Dorsolateral prefrontal cortex (tissue), 122 donors: ENCODE measurements at places on chromosomes 3 and 15.

GRCh38 chr15:63611177-63611576, 14.0 kb downstream of the FBXL22 start:
- no peak for DNase-seq

DNA sequence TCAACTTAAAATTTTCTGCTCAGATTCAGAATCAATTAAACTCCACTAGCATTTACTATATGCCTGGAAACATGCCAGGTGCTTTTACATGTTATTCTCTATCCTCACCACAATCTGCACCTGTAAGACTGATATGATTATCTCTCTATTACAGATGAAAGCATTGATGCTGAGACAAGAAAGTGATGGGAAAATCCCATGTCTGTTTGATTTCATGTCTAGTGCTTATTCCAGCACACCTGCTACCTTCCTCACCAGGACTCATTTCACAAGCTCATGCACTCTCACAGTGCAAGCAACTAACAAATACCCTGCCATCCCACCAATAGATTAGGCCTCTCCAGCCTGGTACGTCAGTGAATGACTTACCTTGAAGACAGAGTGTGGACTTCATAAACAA, 25.0 kb upstream of the BCL6 start:
- no peak for DNase-seq

GRCh38 chr3:44223299-44223698, 18.4 kb upstream of the TOPAZ1 start:
- no peak for DNase-seq

DNA sequence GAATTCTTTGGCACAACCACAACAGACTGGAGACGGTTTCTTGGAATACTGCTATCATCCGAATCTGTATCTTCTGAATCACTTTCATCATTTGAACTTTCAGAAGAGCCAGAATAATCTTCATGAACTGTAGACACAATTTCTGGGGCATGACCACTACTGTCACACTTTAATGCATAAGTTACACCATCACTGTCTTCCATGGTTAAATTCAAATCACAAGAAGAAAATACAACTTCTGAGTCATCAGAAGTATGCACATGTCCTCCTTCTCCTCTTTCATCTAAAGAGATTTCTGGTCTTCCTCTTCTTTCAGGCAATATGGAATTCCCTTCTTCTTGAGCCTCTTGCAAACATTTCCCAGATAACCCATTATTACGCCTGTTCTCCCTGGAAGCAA, 42.5 kb downstream of the SETD2 start:
- no peak for DNase-seq

DNA sequence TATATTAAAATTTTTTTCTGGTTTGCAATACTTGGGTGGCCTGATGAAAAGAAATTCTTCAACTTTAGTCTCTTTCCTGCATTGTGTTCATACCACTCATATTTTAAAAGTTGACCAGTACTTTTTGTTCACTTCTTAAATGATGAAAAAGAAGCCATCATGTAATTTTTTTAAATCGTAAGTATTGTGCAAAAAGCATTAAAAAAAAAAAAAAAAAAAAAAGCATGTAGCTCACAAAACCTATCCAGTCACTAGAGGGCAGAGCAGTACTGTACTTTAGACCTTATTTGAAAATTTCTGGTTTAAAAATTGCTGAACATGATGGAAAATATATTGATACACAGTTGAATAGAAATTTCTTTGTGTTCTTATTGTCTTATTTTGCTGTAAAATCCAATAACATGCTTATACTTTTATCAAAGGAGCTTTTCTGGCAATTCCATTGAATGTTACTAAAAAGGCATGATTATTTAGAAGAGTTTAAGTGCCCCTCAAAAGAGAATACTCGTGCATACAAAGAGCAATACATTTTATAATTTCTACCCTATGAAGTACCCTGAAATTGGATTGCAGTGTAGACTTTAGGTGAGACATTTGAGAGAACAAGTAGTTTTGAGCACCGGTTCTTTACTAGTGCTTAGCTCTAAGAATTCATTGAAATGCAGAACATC, 137.7 kb downstream of the BBX start:
- DNase-seq, result no peak
